ENCODE measurements at places on chromosomes 6 and 20.

- no peak for DNase-seq
Observed at GRCh38 chr20:17557675-17558006, 12.2 kb upstream of the DSTN start.

- DNase-seq = no peak
Observed at GRCh38 chr20:37193821-37194220, 14.5 kb upstream of the MROH8 start.

DNA sequence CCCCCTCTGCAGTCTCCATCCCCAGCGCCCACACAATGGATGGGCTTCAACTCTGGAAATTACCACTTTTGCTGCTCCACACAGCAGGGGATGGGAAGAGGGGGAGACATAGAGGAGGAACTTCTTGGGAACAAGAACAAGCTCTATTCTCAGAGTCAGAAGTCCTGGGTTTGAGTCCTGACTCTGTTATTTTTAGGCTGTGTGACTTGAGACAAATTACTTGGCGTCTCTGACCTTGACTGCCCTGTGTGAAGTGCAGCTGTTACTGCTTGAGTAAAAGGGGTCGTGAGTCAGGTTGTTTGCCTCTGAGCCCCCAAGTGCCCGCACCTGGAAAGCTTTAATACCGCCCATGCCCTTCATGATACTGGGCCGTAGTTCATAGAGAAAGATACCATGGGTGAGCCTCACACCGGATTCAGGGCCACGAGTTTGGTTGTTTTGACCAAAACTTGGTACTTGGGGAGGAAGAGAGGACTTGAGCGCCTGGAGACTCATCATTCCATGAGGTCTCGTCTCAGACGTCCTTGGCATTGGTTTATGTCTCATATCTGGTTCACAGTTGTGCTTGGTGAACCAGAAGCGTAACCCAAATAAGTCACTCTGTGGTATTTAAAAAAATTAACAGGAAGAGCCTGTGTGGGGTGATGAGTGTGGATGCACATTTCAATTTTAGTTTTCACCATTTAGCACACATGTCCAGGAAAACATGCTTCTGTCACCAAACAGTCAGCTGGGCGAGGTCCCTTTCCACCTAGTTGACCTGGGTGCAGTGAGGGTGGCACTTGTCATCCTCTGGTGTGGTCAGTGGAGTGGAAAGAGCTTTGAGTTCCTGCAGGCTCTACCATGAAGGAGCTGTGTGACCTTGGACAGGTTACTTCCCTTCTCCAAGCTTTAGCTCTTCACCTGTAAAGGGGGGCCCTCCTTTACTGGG, 75.6 kb downstream of the CDC5L start:
- DNase-seq = no peak

- DNase-seq = no peak
Observed at GRCh38 chr6:41156001-41156400, 1.9 kb upstream of the TREML1 start.

DNA sequence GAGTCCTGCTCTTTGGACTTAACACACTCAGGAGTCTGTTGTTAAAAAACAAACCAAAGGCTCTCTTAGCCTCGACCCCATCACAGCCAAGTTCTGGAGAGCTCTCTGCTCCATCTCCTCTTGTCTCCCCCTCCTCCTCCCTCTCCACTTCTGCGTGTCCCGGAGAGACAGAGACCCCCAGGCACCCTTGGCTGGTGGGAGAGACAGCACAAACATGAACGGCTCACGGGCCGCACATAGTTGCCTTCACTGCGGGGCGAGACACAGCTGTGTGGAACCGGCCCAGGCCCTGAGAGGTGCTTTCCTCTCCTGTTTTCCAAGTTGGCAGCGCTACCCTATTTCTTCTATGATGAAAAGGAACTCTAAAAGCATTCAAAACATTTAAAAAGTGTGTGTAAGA, 23.3 kb upstream of the MYT1 start:
- no peak for DNase-seq

GRCh38 chr6:116019428-116019827, 41.3 kb downstream of the FRK start:
- no peak for DNase-seq

DNA sequence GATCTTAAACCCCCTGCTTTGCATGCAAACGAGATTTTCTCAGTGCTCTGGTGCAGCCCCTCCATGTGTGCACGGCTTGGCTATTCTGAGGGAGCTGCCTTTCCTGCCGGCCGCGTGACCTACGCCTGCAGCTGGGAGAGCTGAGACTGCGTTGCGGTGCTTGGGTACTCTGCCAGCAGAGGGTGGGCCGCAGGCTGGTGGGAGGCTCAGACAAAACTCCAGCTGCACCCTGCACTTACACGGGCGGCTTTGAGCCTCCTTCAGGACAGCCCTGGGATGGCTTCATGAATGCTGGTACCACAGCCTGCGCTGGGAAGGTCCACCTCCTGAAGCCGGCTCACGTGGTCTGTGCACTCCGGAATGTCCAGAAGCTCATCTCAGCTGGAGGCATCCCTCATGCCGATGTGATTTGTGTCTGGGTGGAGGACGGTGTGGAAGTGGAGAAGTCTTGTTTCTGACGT, 223.7 kb downstream of the DLL1 start:
- peak; percentile 0 for DNase-seq

- DNase-seq = no peak
Observed at GRCh38 chr6:99602520-99603420, 3.9 kb upstream of the PRDM13 start.

GRCh38 chr6:34661357-34661756, 35.2 kb downstream of the ILRUN start:
- DNase-seq = no peak

DNA sequence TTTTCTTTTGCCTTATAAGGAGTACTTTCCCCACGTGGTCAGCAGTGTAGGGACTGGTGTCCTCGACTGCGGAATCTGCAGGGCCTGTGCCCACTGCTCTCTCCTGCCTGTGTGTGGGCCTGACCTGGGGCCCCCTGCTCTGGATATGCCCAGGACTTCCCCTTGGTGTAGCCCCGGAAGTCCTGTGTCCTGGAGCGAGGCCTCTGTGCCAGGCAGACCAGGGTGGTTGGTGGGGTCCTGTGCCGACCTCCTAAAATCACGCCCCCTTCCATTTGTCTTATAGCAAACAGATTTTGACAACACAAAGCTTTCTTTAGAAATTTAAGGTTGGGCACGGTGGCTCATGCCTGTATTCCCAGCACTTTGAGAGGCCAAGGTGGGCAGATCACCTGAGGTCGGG, 64.2 kb downstream of the DLL1 start:
- no peak for DNase-seq

GRCh38 chr6:166540631-166541331, 45.7 kb downstream of the RAMACL start:
- no peak for DNase-seq

DNA sequence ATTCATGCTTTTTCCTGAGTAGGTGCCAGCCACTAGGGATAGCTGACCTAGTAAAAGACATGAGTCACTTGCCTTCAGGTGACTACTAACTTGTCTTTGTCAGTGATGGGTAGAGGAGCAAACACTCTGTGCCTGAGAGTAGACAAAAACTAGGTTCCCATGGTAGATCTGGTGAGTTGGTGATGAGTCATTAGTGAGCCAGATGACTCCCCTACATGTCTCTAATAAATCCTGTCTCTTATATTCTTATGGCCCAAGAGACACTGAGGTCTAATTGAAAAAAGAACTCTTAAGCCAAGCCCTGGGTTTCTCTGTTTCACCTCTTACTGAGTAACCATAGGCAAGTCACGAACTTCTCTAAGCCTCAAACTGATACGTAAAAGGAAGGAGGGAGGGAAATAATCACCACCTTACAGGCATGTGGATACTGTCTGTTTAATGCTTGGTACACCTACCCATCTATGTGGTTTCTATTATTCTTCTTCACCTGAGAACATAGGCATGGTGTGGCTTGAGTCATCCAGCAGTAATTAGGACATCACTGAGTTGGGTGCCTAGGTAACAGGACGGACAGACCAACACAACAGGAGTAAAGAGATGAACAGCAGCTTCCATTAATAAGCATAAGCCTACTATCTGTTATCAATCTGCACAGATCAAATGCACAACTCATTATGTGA, 20.3 kb downstream of the TTPAL start:
- DNase-seq = no peak

- no peak for DNase-seq
Observed at GRCh38 chr20:32924781-32925180, 66.1 kb downstream of the EFCAB8 start.

GRCh38 chr6:143270026-143270425, 180.5 kb downstream of the ADAT2 start:
- no peak for DNase-seq

- DNase-seq = no peak
Observed at GRCh38 chr20:658731-659291, 5.8 kb upstream of the SRXN1 start.

DNA sequence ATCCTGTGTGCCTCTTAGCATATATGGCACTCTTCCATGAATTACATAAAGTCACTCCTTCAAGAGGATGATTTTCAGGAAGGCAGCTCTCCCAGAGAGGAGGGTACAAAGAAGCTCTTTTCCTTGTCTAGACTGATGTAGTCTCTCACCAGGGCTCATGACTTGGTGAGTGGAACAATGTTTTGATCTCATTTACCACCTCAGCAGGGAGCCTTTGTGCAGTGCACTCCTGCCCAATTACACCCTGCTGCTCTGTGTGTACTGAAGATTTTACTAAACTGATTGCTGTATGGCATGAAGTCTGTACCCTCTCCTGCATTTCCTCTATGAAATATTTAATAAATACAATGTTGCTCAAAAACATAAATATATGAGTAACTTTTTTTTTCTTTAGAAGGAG, 598.3 kb upstream of the HS3ST5 start:
- DNase-seq = no peak

- DNase-seq = no peak
Observed at GRCh38 chr6:27370391-27370790, 18.2 kb upstream of the ZNF391 start.

GRCh38 chr6:161091972-161092701, 100.6 kb downstream of the MAP3K4 start:
- DNase-seq = no peak

- no peak for DNase-seq
Observed at GRCh38 chr20:58811334-58811733, 39.4 kb downstream of the GNAS-AS1 start.

DNA sequence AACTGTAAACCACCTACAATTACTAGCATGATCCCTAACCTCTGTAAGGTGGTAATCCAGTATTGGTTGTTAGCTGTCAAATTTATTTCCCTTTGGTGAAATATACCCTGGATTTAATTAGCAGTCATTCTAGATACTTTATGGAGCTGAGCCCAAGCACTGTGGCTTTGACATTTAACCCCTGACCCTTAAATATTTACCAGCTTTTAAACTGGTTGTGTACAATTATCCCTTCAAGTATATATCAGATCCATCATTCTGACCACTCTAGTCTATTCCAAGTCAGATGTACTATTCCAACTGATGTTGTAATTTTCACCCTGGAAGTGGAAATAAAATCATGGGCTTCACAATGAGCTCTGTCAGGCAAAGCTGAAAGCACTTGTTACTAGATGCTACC, 229.6 kb downstream of the FOXC1 start:
- DNase-seq = no peak

DNA sequence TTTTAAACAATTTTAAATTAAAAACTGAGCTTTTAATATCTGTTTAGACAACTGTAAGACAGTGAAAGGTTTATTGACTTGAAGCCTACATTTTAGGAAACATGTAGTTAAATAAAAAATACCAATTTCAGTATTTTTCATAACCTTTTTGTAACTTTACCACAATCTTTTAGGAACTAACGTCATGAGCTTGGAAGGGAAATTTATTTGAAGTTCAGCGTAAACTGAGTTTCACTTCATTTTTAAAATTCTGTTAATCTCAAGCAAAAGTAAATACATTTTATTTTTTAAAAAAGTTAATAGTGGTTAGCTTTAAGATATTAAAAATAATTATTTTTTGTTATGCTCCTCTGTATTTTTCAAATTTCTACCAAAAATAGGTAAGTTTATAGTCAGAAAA, 5.5 kb downstream of the CST7 start:
- DNase-seq = no peak

GRCh38 chr6:18477301-18477941, 90.3 kb downstream of the RNF144B start:
- DNase-seq = no peak

DNA sequence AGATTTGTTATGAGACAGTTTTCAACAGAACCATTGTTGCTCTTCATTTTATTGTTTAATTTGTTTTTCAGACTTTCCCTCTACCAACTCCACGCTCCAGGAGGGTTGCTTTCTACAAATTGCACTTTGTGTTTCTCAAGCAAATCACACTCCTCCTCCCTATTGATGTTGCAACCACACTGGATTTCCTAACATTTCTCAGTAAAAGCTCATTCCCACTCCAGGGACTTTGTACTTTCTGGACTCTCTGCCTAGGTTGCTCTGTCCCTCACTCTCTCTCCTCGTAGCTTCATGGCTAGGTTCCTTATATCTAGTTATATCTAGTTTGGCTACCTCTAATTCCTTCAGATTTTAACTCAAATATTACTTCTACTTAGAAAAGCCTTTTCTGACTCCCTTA, 20.3 kb downstream of the PGK2 start:
- no peak for DNase-seq

DNA sequence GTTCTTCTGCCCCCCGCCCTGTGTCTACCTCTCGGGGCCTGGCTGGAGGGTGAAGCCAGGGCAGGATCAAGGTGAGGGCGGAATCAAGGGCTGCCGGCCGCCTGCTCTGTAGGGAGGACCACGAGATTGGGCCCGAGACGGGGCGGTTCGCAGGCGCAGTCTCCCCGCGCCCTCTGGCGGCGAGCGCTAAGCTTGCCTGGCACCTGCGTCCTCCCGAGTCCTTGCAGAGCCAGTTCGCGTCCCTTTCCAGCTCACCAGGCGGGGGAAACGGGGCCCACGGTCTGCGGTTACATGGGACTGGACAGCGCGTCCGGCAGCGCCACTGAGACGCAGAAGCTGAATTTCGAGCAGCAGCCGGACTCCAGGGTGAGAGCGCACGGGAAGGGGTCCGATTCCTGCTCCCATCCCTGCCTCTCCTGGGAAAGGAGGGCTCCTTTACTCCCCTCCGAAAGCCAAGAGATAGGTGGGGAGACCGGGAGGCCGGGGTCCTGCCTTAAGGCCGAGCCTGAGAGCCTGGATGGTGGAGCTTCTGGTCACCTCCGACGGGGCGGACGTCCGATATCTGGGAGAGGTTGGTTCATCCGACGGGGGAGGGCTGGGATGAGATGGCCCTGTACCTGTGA, 3.6 kb upstream of the MATN4 start:
- DNase-seq = peak; percentile 95

DNA sequence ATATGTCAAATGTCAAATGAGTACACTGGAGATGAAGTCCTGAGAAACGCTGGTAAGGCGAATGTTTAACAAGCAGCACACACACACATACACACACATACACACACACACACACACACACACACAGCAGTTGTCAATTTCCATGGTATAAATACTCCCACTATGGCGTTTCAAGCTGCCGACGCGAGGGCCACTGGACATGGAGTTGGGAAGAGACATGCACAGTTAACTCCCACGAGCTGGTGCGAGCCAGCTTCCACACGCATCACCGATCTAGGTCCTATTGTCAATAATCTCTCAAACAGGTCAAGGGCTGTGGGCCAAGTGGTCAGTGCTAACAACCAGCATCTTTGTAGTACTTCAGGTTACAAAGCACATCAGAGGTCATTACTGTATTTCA, 58.9 kb downstream of the TRERF1 start:
- no peak for DNase-seq

- no peak for DNase-seq
Observed at GRCh38 chr6:72553531-72554511, 68.0 kb upstream of the KCNQ5 start.

Measured in 8988T (cell line).